ENCODE measurements at places on chromosomes 7 and 10. TPM values are rescaled to one million over a fixed set of nuclear protein-coding genes. Genes with fewer than 3 reads are reported as not detected.

GRCh38 chr7:42426163-42426562, 189.2 kb upstream of the GLI3 start:
- DNase-seq, result no peak
- no peaks in the 10 kb centered on the region for H3K36me3 ChIP-seq
- no peak overlapping the region for H3K4me3 ChIP-seq

DNA sequence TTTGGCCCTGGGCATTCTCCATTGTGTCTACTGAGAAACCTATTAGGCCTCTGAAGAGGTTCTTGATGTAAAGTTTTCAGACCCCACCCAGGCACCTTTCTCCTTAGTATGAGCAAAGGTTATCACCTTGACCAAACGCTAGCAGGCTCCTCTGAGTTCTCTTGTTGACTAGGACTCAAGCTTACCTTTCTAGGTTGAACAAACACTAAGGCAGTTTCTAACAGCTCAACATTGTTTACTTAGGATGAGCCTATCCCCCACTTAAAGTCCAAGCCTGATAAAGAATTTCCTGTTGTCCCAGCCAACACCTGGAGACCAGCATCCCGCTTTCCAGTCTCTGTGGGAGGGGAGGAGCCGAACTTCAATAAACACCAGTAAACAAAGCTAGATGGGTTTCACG, 26.3 kb upstream of the ITGB8 start:
- H3K4me3 ChIP-seq, result no peak overlapping the region
- peaks cover 8% of the 10 kb centered on the region for H3K4me1 ChIP-seq
- no peak overlapping the region for H3K27ac ChIP-seq
- DNase-seq, result no peak
- no peaks in the 10 kb centered on the region for H3K36me3 ChIP-seq
- no peaks in the 10 kb centered on the region for H3K27me3 ChIP-seq

DNA sequence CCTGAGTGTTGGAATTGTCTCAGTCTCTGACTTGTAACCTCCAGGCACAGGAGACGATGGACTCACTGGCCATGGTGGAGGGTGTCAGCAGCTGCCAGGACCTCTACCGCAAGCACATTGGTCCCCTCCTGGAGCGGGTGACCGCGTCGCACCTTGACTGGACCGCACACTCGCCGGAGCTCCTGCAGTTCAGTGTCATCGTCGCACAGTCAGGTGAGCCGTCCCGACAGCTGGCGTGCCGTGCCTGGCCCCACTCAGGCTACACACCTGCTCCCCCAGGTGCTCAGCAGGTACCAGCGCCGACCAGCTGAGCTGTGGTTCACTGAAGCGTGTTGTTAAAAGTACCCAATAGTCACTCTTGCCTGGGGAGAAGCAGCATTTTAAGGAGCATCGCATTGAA, 36.7 kb upstream of the PRKAR1B start:
- H3K4me3 ChIP-seq, result no peak overlapping the region
- no peaks in the 10 kb centered on the region for H3K27me3 ChIP-seq
- no peak for DNase-seq
- H3K4me1 ChIP-seq, result no peaks in the 10 kb centered on the region

- peaks cover 17% of the 10 kb centered on the region for H3K4me1 ChIP-seq
- peak; percentile 50 for DNase-seq
- no peaks in the 10 kb centered on the region for H3K36me3 ChIP-seq
Measured at GRCh38 chr7:130114374-130114773, 44.0 kb downstream of the KLHDC10 start.

Gene UBE2H
- 23.3 TPM for polyA plus RNA-seq

Gene NPSR1
- polyA plus RNA-seq, result not detected

GRCh38 chr10:102546606-102547320, 43.0 kb downstream of the SUFU start:
- DNase-seq, result no peak
- no peak overlapping the region for H3K27ac ChIP-seq
- no peak overlapping the region for H3K4me3 ChIP-seq
- peaks cover 8% of the 10 kb centered on the region for H3K36me3 ChIP-seq
- H3K27me3 ChIP-seq, result no peaks in the 10 kb centered on the region

Gene TSPAN33
- polyA plus RNA-seq, result 111 TPM

DNA sequence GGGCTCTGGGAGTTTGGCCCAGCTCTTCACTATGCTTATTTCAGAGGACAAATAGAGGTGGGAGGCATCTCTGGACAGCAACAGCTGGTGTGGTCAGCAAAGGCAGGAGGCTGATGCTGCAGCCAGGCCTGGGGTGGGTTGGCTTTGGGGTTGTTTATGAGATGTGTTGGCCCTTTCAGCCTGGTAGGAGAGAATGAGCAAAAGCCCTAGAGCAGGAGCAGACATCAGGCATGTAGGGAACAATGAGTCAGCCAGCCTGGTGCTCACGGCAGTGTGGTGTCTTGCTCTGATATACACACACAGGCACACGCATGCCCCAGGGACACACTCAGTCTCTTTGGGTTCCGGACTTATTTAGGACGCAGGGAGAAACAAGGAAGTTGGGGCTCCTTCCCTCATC, 157.1 kb downstream of the PRKCQ start:
- DNase-seq, result no peak
- no peaks in the 10 kb centered on the region for H3K27me3 ChIP-seq
- no peaks in the 10 kb centered on the region for H3K36me3 ChIP-seq
- H3K4me3 ChIP-seq, result no peak overlapping the region
- H3K27ac ChIP-seq, result no peak overlapping the region
- H3K4me1 ChIP-seq, result no peaks in the 10 kb centered on the region

GRCh38 chr7:55470261-55470660, 102.0 kb downstream of the VOPP1 start:
- H3K36me3 ChIP-seq, result peaks cover 70% of the 10 kb centered on the region
- no peaks in the 10 kb centered on the region for H3K27me3 ChIP-seq
- peaks cover 28% of the 10 kb centered on the region for H3K4me1 ChIP-seq
- no peak overlapping the region for H3K27ac ChIP-seq
- DNase-seq, result no peak

- H3K4me1 ChIP-seq, result no peaks in the 10 kb centered on the region
- no peak for DNase-seq
- H3K4me3 ChIP-seq, result no peak overlapping the region
- peaks cover 2% of the 10 kb centered on the region for H3K27me3 ChIP-seq
- no peak overlapping the region for H3K27ac ChIP-seq
- no peaks in the 10 kb centered on the region for H3K36me3 ChIP-seq
Measured at GRCh38 chr10:78433766-78434535, 400.3 kb downstream of the RPS24 start.

DNA sequence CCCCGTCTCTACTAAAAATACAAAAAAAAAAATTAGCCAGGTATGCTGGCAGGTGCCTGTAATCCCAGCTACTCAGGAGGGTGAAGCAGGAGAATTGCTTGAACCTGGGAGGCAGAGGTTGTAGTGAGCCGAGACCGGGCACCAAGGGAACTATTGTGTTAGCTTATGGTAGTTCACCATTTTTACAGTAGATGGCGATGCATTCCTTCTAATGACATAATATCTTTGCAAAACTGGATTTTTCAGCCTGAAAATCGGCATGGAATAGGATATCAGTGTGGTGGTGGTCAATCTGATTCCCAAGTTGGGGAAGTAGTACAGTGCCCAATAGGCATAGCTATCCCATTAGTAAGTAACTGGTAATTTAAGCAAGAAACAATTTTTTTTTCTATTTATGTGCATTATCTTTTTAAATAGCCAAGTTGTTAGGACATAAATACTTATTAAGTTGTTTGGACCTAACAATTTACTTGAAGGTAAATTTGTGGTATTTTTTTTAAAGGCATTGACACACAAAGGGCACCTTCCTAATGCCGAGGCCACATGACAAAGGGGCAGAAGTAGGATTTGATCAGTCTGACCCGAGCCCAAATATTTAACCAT, 17.6 kb upstream of the IMPDH1 start:
- no peaks in the 10 kb centered on the region for H3K27me3 ChIP-seq
- H3K4me3 ChIP-seq, result no peak overlapping the region
- no peaks in the 10 kb centered on the region for H3K36me3 ChIP-seq

- no peak for DNase-seq
- H3K4me1 ChIP-seq, result no peaks in the 10 kb centered on the region
- H3K27ac ChIP-seq, result no peak overlapping the region
Measured at GRCh38 chr7:140348161-140348849, 50.0 kb downstream of the SLC37A3 start.

Gene ZNF488
- polyA plus RNA-seq, result not detected

Gene SLC29A4
- 0.21 TPM for polyA plus RNA-seq

Gene FUOM
- 23.7 TPM for polyA plus RNA-seq

- no peaks in the 10 kb centered on the region for H3K36me3 ChIP-seq
- no peaks in the 10 kb centered on the region for H3K4me1 ChIP-seq
- no peak overlapping the region for H3K27ac ChIP-seq
Measured at GRCh38 chr10:66440568-66440967, 485.3 kb upstream of the LRRTM3 start.

DNA sequence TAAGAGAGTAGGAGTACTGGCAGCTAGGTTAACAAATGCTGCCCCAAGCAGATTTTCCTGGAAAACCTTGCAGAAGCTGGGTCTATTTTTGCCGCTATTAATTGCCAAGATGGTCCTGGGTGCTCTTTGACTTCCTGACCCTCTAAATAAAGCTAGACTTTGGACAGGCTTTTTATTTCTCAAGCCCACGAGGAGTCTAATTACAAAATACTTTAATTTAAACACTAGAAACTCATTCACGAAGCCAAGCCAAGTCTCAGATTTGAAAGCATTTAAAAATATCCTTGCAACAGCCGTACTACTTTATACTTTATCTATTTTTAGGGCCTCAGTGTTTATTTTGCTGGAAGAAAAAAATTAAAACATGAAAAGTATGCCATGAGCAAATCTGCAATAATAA, 45.1 kb downstream of the TMEM26 start:
- no peaks in the 10 kb centered on the region for H3K36me3 ChIP-seq
- H3K27ac ChIP-seq, result no peak overlapping the region
- no peaks in the 10 kb centered on the region for H3K27me3 ChIP-seq
- no peaks in the 10 kb centered on the region for H3K4me1 ChIP-seq
- H3K4me3 ChIP-seq, result no peak overlapping the region

DNA sequence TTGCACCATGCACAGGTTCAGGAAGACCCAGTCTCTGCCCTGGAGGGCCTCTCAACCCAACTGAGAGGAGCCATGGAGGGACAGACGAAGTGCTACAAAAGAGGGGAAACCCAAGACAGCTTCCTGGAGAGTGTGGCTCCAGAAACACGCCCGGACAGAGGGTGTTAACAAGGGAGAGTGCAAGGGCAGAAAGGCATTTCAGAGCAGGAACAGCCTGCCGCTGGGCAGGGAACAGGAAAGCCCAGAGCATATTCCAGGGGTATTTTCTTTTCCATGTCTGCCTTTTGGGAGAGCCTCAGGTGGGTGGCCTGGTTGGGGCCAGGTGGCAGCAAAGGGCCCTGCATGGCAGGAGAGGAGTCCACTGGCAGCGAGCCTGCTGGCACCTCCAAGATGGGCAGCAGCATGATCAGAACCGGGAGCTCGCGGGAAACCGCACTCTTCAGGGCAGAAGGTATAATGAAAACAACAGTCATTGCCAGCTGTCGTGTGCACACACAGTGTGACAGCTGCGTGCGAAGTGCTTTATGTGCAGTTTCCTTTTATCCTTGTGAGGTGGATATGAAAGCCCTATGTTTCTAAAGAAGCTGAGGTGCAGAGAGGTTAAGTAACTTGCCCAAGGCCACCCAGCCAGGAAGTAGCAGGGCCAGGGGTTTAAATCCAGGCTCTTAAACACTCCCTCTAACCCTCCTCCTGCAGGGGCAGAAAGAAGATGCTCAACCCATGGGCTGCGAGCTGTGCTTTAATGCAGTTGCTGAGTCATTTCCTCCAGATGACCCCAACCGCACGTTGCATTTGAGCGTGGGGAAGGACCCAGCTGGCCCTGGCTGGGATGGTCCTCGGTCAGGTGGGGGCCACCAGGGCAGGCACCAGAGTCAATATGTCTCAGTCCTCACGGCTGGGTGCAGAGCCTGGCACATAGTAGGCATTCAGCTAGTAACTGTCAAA, 128.6 kb downstream of the OAT start:
- no peaks in the 10 kb centered on the region for H3K27me3 ChIP-seq
- DNase-seq, result no peak
- no peaks in the 10 kb centered on the region for H3K36me3 ChIP-seq
- peaks cover 13% of the 10 kb centered on the region for H3K4me1 ChIP-seq
- no peak overlapping the region for H3K27ac ChIP-seq

DNA sequence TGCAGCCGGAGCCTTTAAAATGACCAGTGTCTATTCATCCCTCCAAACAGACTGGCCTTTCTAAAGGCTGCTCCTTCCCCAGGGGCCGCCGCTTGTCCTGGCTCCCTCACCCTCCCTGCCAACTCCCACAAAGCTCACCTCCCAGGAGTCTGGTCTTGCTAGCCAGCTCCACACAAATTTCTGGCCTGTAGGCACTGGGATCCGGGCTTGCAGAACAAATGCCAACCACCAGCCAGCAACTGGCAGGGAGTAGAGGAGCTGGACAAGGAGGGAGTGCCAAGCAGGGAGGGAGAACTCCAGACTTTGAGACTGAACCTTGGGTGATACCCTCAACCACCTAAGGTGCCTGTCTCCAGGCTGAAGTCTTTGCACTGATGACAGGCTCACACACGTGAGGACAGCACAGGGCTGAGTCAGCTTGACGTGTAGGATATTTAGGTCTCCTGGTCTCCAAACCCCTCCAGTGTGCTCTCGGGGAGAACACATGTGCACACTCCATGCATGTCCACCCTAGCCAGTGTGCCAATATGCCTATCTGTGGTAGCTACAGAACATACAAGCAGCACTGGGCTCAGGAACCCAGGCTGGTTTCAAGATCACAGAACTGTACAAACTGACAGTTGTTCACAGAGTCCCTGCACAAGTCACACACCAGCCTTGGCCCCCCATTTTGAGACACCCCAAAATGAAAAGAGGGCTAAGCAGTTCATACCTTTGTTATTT, 6.0 kb downstream of the PAX2 start:
- peaks cover 42% of the 10 kb centered on the region for H3K27me3 ChIP-seq
- peaks cover 23% of the 10 kb centered on the region for H3K4me1 ChIP-seq
- no peak for DNase-seq
- no peak overlapping the region for H3K27ac ChIP-seq
- no peaks in the 10 kb centered on the region for H3K36me3 ChIP-seq

GRCh38 chr7:30266686-30267085, 17.7 kb upstream of the ZNRF2 start:
- H3K27me3 ChIP-seq, result no peaks in the 10 kb centered on the region
- H3K4me1 ChIP-seq, result peaks cover 13% of the 10 kb centered on the region
- no peak for DNase-seq
- H3K36me3 ChIP-seq, result no peaks in the 10 kb centered on the region
- no peak overlapping the region for H3K27ac ChIP-seq

DNA sequence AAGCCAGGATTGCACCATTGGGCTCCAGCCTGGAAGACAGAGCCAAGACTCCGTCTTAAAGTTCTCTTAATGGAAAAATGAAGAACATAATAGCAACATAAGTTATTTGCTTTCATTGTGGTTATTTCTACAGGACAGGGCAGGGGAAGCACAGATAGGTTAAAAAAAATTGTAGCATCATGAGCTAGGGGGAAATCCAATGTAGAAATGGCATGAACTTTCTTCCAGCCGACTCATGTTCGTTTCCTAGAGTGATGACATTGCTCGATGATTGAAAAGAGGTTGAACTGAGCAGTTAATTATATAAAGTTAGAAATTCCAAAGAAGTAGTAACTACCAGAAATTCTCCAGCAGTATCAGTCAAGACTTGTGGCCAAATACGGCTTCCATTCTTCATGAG, 64.9 kb downstream of the DAGLB start:
- no peaks in the 10 kb centered on the region for H3K27me3 ChIP-seq
- H3K4me1 ChIP-seq, result peaks cover 62% of the 10 kb centered on the region
- no peak overlapping the region for H3K27ac ChIP-seq

Data from B cell (primary cell).